ENCODE measurements at places on chromosomes 12 and 14.

DNA sequence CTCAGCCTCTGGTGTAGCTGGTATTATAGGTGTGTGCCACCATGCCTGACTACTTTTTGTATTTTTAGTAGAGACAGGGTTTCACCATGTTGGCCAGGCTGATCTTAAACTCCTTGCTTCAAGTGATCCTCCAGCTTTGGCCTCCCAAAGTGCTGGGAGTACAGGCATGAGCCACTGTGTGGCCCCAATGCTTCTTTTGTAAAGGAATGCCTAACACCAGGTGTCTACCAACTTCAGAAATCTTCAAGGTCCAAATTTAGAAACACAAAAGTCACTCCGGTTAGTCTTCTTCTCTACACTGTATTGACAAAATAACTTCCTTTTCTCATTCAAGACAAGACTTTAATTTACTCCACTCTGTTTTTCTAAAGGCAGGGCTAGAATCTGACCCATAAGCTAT, 188.7 kb downstream of the PRKD1 start:
- no peak for DNase-seq

- no peak for DNase-seq
These were observed 538.2 kb upstream of the TMEM132C start for GRCh38 chr12:127728729-127729128.

DNA sequence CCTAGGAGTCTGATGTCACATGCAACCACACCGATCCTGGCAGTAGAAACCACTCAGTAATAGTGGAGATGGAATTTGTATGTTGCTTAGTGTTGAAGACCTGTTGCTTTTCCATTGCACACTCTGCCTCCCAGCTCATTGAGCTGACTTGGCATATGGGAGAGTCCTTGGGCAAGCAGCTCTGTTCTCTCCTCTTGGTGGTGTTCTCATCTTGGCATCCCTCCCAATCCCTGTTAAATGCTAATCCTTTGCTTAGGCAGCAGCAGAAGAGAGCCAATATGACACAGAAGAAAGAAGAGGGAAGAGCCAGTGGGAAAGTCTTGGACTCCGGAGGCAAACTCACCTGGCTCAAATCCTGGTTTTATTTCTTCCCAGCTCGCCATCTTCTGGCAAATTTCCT, 178.0 kb upstream of the CAND1 start:
- no peak for DNase-seq

GRCh38 chr12:38373784-38374183, 57.2 kb downstream of the ALG10B start:
- no peak for DNase-seq

DNA sequence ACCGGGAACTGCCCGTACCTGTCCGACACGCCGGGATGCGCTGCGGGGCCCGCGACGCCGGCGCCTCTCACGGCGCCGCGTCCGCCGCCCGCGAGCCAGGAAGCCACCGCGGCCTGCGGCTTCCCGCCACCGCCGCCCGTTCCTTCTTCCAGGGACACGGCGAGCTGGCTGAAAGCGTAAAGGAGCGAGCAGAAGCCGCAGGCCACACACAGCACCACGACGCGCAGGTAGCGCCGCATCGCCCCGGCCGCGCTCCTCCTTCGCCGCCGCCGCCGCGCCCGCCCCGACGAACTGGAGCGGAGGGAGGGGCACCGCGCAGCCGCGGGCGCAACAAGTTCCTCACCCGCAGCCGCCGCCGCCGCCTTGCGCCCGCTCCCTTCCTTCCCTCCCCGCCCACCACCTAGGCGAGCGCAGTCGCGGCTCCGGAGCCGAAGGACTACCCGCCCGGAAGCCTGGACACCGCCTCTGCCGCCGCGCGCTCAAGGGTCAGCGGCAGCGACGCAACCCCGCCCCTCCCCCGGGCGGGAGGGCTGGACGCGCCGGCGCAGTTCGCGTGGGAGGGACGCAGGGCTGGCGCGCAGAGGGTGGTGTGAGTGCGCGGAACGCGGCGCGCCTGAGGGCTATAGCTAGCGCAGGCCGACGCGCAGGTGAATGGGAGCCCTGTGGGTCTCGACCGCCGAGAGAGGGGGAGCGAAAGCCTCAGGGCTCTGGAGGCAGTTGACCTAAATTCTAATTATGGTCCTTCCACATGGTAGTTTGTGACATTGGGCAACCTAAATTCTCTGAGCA, at the start of gene GXYLT1:
Gene GXYLT1 (minus strand): TSS at position 467 of the 789 bp plus-strand sequence. CDS start 228 bp downstream, at position 239.
- DNase-seq = peak; percentile 54

DNA sequence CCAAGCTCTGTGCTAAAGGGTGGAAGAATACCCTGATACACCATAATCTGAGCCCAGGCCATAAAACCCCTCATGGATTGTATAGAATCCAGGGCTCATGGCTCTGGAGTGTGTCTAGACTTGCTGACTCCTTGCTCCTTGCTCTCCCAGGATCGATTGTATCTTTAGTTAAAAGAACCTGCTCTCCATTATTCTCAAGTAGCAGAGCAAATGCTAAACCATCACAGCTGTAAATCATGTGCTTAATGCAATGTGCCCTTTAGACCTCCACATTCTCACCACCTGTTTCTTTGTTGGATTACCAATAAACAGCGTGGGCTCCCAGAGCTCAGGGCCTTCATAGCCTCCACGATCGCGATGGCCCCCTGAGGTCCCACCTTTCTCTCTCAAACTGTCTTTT, 411.6 kb upstream of the FBXO33 start:
- no peak for DNase-seq

DNA sequence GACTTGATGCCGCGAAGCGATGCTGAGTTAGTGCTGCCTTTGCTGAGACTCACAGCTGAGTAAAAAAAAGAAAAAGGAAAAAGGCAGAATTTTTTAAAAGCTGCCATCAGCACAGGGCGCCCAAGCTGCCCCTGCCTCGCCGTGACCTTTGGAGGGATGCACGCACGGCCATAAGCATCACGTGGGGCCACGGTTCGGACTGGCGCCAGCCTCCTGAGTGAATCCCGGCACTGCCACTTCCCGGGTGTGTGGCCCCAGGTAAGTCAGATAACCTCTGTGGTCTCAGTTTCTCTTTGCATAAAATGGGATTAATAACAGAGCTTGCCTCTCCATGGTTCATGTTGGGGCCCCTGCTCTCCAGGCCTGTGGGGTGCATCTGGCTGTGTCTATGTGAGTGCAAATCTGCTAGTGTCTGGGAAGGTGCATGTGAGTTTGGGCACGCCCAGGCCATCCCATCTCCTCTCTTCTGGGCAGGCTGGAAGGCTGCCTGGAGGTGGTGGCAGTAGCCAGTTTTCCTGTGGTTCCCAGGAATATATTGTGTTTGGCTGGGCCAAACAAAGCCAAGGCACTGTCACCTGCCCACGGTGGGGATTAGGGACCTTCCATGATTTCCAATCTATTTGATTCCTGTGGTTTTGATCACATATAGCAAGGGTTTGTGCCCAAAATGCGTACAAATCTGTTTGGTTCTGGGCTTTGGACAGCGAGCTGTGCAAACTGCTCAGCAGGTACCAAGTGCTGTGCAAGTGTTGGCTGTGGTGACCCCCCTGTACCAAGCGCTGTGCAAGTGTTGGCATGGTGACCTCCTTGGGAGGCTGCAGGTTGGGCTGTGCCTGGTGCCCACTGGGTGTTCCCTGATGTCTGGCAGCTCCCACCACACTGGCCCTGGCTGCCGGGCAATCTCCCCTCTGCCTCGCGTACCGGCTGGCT, 43.5 kb upstream of the NCOR2 start:
- DNase-seq = no peak

- DNase-seq = no peak
These were observed 170.1 kb upstream of the FKBP4 start for GRCh38 chr12:2624543-2625288.

GRCh38 chr14:100621806-100622205, 34.6 kb upstream of the BEGAIN start:
- DNase-seq = no peak

GRCh38 chr12:4829161-4829792, 80.4 kb upstream of the KCNA1 start:
- DNase-seq = no peak

GRCh38 chr14:93051600-93052546, 63.9 kb downstream of the ITPK1 start:
- no peak for DNase-seq

DNA sequence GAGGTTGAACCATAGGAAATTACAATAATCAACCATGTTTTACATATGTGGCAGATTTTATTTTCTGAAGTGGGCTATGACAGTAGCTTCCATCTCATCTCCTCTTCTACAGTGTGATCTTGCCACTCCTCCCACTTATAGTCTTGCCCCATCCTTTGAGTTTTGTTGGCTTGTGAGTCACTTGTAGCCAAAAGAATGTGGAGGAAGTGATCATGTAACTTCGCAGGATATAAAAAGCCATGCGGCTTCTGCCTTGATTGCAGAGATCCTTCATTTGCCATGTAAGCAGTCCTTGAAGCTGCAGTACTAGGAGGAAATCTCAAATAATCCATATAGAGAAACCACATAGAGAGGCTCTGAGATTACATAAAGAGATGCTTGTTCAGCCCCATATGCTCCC, 13.7 kb upstream of the ZNF84 start:
- no peak for DNase-seq

- no peak for DNase-seq
These were observed 151.6 kb upstream of the OR4E1 start for GRCh38 chr14:21825149-21825743.

GRCh38 chr12:79635676-79636075, 55.1 kb downstream of the PAWR start:
- no peak for DNase-seq

DNA sequence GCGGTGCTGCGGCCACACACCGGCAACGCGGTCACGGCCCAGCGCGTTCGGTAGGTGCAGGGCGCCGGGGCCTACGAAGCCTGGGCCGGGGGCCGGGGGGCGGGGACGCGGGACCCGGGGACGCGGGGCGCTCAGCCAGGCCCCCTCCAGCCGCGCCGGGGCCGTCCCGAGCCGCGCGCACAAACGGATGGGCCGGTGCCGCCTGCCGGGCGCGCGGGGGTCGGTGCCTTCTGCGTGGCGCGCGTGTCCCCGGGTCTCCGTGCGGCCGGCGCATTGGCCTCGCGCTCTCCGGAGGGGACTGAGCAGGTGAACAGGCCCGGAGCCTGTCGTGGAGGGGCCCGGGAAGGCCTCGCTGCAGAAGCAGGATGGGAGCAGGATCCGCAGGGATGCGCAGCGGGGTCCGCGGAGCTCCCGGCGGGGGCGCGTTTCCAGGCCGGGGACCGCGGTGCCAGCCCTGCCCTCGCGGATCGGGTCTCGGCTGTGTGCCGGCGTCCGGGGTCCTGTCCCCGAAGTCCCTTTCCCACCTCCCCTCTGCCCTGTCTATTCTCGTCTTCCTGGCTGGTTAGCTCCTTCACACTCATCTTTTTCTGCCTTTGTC, 421 bp downstream of the GLT1D1 start:
- no peak for DNase-seq

DNA sequence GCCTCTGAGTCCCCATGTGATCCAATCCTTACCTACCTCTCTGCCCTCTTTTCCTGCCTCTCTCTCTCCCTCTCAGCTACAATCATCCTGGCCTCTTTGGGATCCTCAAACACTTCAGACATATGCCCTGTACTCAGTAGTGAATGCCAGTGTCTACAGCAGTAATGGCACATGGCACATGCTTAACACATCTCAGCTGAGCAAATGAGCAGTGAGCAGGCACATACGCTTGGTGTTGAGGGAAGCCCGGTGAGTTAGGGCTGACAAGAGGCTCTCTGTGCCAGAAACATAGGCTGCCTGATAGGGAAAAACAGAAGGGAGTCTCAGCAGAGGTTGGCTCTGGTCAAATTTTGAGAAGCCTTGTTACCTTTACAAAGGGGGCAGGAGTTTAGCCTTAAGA, 409.1 kb downstream of the TMEM132D start:
- no peak for DNase-seq

DNA sequence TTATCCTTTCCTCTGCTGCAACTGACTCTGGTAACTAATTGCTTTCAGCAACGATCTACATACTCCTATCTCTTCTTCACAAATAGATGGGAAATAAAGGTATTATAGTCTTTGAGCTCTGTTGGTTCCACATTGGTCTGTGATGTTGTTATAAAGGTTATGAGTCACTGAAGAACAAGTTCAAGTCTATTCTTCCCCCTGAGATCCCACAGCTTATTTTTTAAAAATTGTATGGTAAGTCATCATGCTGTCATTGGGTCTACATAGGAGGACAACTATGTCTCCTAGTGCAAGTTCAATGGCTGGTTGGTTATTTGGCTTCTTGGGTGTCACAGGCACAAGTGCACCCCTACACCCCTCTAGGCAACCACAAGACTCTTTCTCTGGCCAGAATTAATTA, 49.6 kb upstream of the PTCSC3 start:
- no peak for DNase-seq

GRCh38 chr14:60956632-60957031, 24.2 kb downstream of the TRMT5 start:
- no peak for DNase-seq

GRCh38 chr12:40099423-40099853, 6.4 kb downstream of the SLC2A13 start:
- DNase-seq = no peak

GRCh38 chr14:103448097-103448496, 62.9 kb downstream of the MARK3 start:
- DNase-seq = no peak

- DNase-seq = peak; percentile 26
These were observed 31.3 kb downstream of the GABARAPL1 start for GRCh38 chr12:10243818-10244520.

DNA sequence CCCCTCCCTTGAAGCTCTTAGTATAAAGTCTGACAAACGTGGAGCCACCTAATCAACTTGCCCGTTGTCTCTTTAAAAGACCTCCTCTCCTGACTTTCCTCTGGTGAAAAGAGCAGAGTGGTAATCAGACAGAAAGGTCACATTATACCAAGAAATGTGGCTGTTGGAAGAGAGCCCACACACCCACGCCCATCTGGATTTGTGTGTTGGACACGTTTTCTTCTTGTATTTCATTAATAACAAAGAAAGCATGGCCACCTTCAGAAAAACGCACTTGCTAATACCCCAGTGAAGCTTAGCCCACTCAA, 41.3 kb downstream of the CCDC60 start:
- no peak for DNase-seq

- DNase-seq = no peak
These were observed 971.3 kb upstream of the TMEM132C start for GRCh38 chr12:127295630-127296029.

DNA sequence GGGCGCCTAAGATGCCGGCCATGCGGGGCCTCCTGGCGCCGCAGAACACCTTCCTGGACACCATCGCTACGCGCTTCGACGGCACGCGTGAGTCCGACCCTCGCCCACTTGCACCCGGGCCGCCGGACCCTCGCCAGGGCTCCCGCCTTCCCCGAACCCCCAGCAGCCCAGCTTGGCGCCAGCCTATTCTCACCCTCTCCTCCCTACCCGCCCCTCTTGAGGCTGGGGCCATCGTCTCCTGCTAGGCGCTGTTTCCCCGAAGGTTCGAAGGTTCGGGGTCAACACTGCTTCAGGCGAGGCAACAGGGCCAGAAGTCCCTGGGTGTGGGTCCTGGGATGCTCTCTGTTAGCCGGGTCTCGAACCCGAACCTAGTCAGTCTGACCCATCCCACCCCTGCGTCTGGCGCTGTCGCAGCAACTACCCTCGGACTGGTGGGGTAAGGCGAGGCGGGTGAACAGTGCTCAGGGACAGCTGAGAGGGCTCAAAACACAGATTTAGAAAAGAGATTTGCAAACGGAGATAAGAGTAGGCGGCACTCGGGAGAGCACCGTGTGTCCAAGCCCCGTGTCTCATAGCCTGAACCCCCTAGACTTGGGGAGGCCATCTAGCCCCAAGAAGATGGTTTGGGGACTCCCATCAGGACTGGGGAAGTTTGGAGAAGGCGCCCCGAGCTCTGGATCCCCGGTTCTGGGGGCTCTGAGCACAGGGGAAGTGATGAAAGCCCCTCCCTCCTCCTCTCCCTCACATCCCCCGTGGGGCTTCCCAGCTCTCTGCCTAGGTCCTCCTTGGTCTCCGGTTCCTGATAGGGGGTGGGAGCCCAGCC, 787 bp downstream of the KCNH3 start:
- DNase-seq = no peak

GRCh38 chr12:83016218-83016835, 329.6 kb downstream of the TMTC2 start:
- DNase-seq = no peak
